ENCODE measurements at places on chromosomes 6 and 20.

GRCh38 chr6:34284563-34285447, 36.0 kb upstream of the SMIM29 start:
- DNase-seq, result no peak

DNA sequence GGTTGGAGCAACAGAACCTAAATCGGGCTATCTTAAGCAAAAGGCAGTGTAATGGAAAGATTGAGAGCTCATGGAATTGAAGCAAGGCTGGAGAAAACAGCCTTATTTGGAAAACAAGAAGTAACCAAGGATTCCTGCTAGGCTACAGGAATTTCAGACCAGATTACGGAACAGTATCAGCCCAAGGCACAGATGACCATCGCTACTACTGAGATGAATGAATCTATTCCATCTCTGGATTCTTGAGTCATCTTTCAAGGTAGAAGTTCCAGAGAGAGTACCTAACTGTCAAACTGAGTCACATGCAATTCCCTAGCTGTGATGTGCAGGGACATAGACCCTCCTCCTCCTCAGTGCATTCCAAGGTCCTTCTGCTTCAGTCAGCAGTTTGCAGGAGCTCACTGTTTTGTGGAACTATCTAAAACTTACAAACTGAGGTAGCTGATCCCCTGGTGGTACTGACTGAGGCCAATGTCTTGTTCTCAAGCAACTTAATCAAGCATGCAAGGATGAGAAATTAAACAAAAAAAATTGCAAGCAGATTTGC, 62.0 kb upstream of the SMLR1 start:
- DNase-seq, result no peak

- no peak for DNase-seq
These were observed 5.3 kb upstream of the GUCA1B start for GRCh38 chr6:42200035-42200434.

GRCh38 chr20:62860924-62861691, 514 bp downstream of the TCFL5 start:
- DNase-seq, result peak; percentile 28

DNA sequence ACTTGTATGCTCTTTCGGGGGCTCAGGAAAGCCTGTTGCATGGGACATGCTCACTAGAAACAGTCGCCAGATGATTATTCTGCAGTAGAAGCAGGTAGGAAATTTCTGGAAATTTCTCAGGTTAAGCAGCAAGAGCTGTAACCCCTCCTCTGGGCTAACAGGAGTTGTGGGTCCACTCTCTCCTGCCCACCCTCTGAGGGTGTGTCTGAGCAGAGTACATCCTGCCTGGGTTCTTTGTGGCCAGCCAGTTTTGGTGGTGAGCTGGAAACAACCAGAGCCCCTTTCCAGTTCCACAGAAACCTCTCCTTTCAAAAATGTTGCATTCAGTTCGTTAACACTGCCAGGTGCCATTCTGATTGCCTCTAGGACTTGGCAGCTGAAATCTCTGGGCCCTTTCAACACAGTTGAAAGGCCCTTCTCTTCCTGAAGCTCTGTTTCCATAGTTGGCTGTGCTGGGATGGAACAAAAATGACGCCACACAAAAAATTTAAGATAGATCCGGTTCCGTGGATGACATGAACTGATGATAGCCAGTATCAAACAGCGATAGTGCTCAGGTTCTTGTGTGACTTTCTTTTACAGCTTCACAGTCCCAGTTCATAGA, 38.5 kb downstream of the PLCG1 start:
- no peak for DNase-seq

Measured in activated T-helper 1 cell treated with Interleukin-2 at 50 U/mL for 16 hours (primary cell).